WTC11 (cell line): ENCODE measurements at places on chromosomes 6 and 20. TPM values are rescaled to one million over a fixed set of nuclear protein-coding genes. Genes with fewer than 3 reads are reported as not detected.

GRCh38 chr6:111417181-111417585, 65.8 kb downstream of the REV3L start:
- no peak for DNase-seq
- no peaks in the 10 kb centered on the region for H3K27me3 ChIP-seq
- H3K4me1 ChIP-seq, result peaks cover 4% of the 10 kb centered on the region; the same call in 1 of the 2 replicates
- H3K36me3 ChIP-seq, result no peaks in the 10 kb centered on the region

DNA sequence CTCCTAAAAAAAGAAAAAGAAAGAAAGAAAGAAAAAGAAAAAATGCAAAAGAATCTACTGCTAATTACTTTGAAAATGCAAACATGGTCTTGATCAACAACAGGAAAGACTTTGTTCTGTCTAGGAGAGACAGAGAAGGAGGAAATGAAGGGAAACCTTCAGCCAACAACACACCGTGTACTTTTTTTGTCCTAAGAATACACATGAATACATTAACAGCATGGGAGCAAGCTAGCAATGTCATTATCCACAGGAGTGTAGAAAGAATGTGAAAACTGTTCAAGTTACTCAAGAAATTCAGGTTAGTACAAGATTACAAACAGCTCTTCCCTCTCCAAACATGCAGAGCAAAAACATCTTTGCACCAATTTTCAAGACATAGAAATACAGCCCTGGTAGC, 326.3 kb downstream of the UBE3D start:
- peak overlapping the region; percentile 93 for H3K27ac ChIP-seq
- H3K27me3 ChIP-seq, result no peaks in the 10 kb centered on the region
- H3K4me1 ChIP-seq, result peaks cover 57% of the 10 kb centered on the region
- DNase-seq, result no peak
- H3K36me3 ChIP-seq, result no peaks in the 10 kb centered on the region
- H3K4me3 ChIP-seq, result peak overlapping the region; percentile 13

DNA sequence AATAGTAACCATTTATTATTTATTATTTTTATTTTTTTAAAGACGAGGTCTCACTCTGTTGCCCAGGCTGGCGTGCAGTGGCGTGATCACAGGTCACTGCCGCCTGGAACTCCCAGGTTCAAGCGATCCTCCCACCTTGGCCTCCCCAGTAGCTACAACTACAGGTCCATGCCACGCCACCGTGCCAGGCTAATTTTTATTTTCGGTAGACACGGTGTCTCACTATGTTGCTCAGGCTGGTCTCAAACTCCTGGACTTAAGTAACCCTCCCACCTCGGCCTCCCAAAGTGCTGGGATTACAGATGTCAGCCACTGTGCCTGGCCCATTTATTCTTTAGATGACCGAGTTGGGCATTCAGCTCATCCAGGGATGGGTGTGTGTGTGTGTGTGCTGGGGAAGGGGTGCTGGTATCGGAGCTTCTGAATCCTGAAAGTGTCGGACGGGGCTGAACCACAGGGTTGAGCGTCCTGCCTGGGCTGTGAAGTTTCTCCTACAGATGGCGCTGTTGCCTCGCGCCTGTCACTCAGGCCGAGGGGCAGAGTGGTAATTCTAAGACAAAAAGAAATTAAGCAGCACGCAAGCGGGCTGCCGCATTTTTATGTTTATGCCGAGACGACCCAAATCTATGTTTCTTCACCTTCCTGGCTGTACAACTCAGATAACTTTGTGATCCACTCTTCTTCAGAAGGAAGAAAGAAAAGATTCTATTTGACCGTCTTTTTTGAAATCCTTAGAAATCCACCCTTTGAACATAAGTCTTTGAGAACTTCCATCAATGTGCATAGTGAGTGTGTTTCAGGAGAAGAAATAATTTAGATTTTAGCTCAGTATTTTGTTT, 252.8 kb downstream of the CDH26 start:
- DNase-seq, result peak; percentile 73
- no peak overlapping the region for H3K27ac ChIP-seq
- peaks cover 19% of the 10 kb centered on the region for H3K27me3 ChIP-seq

- no peaks in the 10 kb centered on the region for H3K27me3 ChIP-seq
- H3K27ac ChIP-seq, result no peak overlapping the region
- H3K4me3 ChIP-seq, result no peak overlapping the region
- DNase-seq, result no peak
- H3K36me3 ChIP-seq, result no peaks in the 10 kb centered on the region
- peaks cover 5% of the 10 kb centered on the region; the same call in 1 of the 2 replicates for H3K4me1 ChIP-seq
These were observed 37.0 kb downstream of the VSTM2L start for GRCh38 chr20:37939701-37940560.

DNA sequence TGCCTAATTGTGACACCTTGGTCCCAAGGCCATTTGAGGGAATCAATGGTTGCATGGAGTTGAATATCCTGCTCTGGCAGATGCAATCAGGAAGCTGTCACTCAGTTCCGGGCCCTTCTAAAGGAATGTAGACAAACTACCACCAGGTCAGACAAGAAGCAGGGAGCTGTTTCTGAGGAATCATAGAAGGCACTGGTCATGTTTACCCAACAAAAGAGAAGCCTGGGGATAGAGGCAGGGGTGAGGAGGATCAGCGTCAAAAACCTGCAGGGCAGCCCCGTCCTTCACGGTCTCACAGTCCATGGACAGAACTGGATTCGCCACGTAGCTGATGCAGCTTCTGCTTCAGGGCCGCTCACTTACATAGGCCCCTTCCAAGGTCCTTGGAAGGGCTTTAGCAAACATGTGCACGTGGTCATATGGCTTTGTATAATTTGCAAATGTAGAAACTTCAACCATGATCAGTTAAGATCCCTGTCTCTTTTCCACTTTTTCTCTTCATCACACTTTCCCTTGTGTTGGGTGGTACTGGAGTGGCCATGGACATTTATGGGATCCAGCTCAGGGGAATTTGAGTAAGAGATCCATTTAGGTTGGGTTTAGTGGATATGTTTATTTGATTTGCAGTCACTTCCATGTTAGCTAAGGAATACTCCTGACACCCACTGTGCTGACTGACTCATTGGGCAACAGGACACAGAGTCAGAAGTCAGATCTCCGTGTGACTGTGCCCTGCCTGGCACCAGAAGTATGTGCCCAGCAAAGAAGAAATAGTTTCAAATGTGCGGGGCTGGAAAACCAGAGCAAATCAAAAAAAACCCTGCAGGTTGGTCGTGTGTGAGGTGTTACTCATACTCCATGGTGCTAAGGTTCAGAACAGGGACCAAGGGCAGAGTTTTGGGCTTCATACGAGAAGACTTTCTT, 60.0 kb upstream of the ZFAND3 start:
- no peak for DNase-seq
- no peak overlapping the region for H3K4me3 ChIP-seq

DNA sequence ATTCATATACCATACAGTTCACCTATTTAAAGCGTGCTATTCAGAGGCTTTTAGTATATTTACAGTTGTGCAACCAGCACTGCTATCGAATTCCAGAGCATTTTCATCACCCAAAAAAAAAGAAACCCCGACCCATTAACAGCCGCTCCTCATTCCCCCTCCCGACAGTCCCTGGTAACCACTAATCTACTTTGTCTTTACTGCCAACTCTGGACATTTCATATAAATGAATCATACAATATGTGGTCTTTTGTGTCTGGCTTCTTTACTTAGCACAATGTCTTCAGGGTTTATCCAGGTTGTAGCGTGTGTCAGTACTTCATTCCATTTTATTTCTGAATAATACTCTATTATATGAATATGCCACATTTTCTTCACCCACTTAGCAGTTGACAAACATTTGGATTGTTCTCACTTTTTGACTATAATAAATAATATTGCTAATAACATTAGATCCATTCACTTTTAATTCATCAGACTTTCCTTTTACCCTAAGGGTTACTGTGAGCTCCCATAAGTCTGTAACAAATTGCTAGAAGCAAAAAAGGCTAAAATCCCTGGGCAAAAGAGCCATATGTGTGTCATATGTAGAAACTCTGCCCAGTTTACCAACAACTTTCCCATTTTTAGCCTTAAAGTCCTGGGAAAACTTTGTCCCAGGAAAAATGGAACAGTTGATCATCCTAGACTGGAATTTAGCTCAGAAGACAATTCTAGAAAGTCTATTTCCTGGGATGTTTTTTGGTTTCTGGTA, 23.2 kb upstream of the ROS1 start:
- no peak for DNase-seq
- H3K27ac ChIP-seq, result no peak overlapping the region
- no peaks in the 10 kb centered on the region for H3K36me3 ChIP-seq
- H3K4me1 ChIP-seq, result peaks cover 21% of the 10 kb centered on the region
- H3K4me3 ChIP-seq, result no peak overlapping the region

GRCh38 chr20:35246723-35247122, 20.2 kb downstream of the MMP24 start:
- no peak overlapping the region for H3K4me3 ChIP-seq
- no peak overlapping the region for H3K27ac ChIP-seq
- H3K4me1 ChIP-seq, result peaks cover 25% of the 10 kb centered on the region
- DNase-seq, result no peak

GRCh38 chr6:98944598-98945081, 3.1 kb downstream of the FBXL4 start:
- peaks cover 16% of the 10 kb centered on the region for H3K4me1 ChIP-seq
- H3K27ac ChIP-seq, result no peak overlapping the region
- peaks cover 31% of the 10 kb centered on the region for H3K36me3 ChIP-seq
- H3K27me3 ChIP-seq, result no peaks in the 10 kb centered on the region
- DNase-seq, result no peak

DNA sequence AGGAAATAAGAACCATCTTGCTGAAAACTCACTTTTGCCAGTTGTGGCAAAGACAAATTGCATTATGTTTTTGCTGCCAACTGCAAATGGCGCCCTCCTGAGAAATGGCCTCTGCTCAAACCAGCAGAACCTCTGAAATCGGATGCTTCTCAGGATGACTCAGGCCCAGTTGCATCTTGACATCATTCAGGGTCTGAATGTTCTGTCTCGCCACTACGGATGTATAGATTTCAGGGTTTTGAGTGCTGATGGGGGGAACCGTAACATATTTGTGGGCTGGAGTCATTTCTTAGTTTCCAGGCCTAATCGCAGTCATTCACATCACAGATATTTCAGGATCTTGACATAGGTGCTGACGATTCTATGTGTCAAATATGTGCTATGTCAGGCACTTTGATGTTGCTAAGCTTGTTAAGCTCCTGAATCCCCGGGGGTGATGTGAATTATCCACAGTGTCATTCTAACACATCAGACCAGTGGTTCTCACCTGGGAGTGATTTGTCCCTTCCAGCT, 207.1 kb downstream of the NFATC2 start:
- no peak for DNase-seq
- H3K27me3 ChIP-seq, result no peaks in the 10 kb centered on the region; the same call in 1 of the 2 replicates
- H3K36me3 ChIP-seq, result no peaks in the 10 kb centered on the region
- H3K27ac ChIP-seq, result no peak overlapping the region
- no peaks in the 10 kb centered on the region for H3K4me1 ChIP-seq
- no peak overlapping the region for H3K4me3 ChIP-seq

DNA sequence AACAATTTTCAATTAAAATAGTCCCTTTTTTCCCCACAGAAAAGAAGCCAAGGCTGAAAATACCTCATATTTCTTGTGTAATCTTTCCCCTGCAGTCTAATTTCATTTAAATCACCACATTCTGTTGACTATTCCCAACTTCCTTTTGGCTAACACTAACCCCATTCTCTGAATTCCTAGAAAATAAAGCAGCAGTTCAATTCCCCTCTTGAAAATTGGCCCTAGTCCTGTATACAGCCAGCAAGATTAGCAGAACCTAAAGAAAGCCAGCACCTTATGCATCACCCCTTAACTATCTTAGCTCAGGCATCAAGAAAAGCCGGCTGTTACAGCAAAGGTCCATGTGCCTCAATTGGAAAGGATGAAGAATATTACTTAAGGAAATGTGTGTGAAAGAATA, 69.7 kb downstream of the MDN1 start:
- H3K36me3 ChIP-seq, result peaks cover 86% of the 10 kb centered on the region
- no peak for DNase-seq
- peaks cover 4% of the 10 kb centered on the region for H3K4me1 ChIP-seq
- H3K27me3 ChIP-seq, result no peaks in the 10 kb centered on the region

GRCh38 chr6:51495610-51496396, 591.6 kb downstream of the PKHD1 start:
- H3K27me3 ChIP-seq, result no peaks in the 10 kb centered on the region; the same call in 1 of the 2 replicates
- no peak for DNase-seq
- H3K4me1 ChIP-seq, result peaks cover 22% of the 10 kb centered on the region

GRCh38 chr6:137917551-137918325, 50.7 kb downstream of the TNFAIP3 start:
- H3K4me3 ChIP-seq, result no peak overlapping the region
- no peak overlapping the region for H3K27ac ChIP-seq
- 0 out of 2 replicates have a peak, but pooled peaks cover 3% of the 10 kb centered on the region for H3K4me1 ChIP-seq
- DNase-seq, result no peak
- H3K27me3 ChIP-seq, result 0 out of 2 replicates have a peak, but pooled peaks cover 2% of the 10 kb centered on the region
- peaks cover 5% of the 10 kb centered on the region for H3K36me3 ChIP-seq

DNA sequence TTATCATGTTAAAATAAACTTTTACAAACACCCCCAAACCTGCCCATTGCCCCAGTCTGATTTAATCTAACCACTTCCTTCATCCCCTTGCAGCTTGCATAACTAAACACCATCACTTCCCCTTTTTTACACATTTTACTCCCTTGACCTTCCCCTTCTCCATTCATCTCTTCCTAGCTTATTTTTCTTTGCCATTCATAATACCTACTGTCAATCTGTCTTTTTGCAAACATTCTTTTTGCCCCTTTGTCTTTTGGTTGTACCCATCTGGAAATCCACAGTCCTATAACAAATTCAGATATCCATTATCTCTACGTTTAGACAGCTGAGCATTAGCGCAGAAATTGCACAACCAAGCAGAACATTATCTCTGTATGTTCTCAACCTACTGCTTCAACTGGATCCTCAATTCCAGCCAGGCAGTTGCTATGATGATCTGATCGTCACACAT, 51.2 kb downstream of the C6orf52 start:
- H3K27ac ChIP-seq, result no peak overlapping the region
- H3K4me3 ChIP-seq, result no peak overlapping the region
- H3K36me3 ChIP-seq, result peaks cover 11% of the 10 kb centered on the region
- no peaks in the 10 kb centered on the region for H3K27me3 ChIP-seq
- H3K4me1 ChIP-seq, result no peaks in the 10 kb centered on the region; the same call in 1 of the 2 replicates
- DNase-seq, result no peak

GRCh38 chr20:57680934-57681914, 28.6 kb downstream of the PMEPA1 start:
- no peak overlapping the region for H3K4me3 ChIP-seq
- H3K27ac ChIP-seq, result peak overlapping the region; percentile 87
- H3K27me3 ChIP-seq, result no peaks in the 10 kb centered on the region

GRCh38 chr6:146408583-146408982, 135.1 kb upstream of the RAB32 start:
- DNase-seq, result no peak
- H3K4me3 ChIP-seq, result no peak overlapping the region
- no peaks in the 10 kb centered on the region; the same call in 1 of the 2 replicates for H3K27me3 ChIP-seq
- H3K4me1 ChIP-seq, result no peaks in the 10 kb centered on the region
- no peaks in the 10 kb centered on the region for H3K36me3 ChIP-seq

- no peak for DNase-seq
- H3K27ac ChIP-seq, result no peak overlapping the region
- no peaks in the 10 kb centered on the region for H3K36me3 ChIP-seq
- no peaks in the 10 kb centered on the region for H3K4me1 ChIP-seq
These were observed 89.3 kb upstream of the ZNFX1 start for GRCh38 chr20:49367113-49367512.

Gene FRK
- 0.13 to 0.18 TPM (median 0.16 TPM) in 3 replicates for total RNA-seq

Gene BMP6
- 1.0 to 1.2 TPM (median 1.1 TPM) in 3 replicates for total RNA-seq

Gene SPATA2
- 10.1 to 11.3 TPM (median 11.3 TPM) in 3 replicates for total RNA-seq

Gene PLEKHG1
- 2.6 to 3.5 TPM (median 2.7 TPM) in 3 replicates for total RNA-seq

Gene LY6G6F
- total RNA-seq, result not detected in 3 replicates

Gene RNF217
- 7.4 to 12.2 TPM (median 11.0 TPM) in 3 replicates for total RNA-seq

Gene ZNF512B
- 19.9 to 23.3 TPM (median 20.5 TPM) in 3 replicates for total RNA-seq

Gene OPN5
- not detected in 3 replicates for total RNA-seq
